DMS79 (cell line): ENCODE measurements at places on chromosomes 5 and 9.

- no peak for DNase-seq
These were observed 159.3 kb downstream of the SYK start for GRCh38 chr9:90960941-90961340.

GRCh38 chr5:150787656-150788055 lies 9.1 kb downstream of the SMIM3 start:
- DNase-seq: no peak

- no peak for DNase-seq
These were observed 119.4 kb downstream of the ADAMTS12 start for GRCh38 chr5:33772380-33772897.

DNA sequence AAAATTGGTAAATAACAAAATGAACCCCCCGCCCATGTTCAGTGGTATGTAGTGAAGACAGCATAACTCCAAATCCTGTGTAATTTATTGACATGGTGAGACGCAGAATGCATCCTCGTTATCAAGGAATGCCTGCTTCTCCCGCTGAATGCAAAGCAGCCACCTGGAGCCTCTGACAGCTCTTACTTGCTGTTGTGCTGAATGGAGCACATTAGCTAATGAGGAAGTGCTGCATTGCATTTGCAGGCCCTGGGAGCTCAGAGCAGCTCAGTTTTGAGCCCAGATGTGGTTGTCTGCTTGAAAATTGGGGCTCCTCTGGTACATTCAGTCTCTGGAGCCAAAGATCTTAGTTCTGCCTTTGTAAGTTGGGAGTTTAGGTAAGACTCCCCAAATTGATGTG lies 28.9 kb downstream of the PLAC8L1 start:
- no peak for DNase-seq

DNA sequence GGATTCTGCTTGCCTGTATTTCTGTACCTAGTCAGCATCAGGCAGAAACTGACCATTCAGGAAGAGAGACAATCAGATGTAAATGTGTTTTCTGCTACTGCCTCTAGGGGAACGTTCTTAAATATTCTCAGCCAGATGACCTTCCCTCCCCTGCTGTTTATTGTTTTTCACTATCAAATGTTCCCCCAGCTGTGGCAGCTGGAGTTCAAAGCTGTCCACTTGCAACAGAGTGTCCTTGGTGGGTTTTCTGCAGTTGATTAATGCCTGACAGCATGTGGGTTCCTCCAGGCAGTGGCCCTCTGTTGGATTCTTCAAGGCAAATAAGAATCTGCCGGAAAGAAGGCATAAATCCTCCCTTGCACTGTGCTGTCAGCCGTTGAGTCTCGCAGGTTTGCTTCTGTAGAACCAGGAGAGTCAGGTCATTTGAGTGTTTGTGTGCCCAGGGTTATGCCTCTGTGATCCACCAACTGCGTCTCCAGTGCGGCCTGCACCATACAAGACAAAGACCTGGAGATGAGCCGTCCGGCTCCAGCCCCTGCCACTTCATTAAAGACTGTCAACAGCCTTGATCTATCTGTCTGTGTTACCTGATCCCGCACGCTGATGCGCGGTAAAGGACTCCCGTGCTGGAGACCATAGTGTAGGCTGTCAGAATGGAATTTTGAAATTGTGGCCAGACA lies 203.4 kb downstream of the GADD45G start:
- no peak for DNase-seq

DNA sequence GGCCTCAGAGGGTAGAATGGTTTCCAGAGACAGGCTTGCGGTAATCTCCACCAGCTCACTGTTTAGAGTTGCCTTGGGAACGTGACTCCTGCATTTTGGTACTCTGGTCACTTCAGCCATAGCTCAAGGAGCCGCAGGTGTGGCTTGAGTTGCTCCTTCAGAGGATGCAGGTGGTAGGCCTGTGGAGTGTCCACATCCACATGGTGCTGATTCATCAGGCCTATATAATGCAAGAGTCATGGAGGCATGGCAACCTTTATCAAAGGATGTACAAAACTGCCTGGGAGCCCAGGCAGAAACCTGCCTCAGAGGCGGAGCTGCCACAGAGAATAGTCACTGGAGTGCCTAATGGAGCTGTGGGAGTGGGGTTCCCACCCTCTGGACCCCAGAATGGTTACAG lies 114.2 kb downstream of the ANXA1 start:
- DNase-seq: no peak

DNA sequence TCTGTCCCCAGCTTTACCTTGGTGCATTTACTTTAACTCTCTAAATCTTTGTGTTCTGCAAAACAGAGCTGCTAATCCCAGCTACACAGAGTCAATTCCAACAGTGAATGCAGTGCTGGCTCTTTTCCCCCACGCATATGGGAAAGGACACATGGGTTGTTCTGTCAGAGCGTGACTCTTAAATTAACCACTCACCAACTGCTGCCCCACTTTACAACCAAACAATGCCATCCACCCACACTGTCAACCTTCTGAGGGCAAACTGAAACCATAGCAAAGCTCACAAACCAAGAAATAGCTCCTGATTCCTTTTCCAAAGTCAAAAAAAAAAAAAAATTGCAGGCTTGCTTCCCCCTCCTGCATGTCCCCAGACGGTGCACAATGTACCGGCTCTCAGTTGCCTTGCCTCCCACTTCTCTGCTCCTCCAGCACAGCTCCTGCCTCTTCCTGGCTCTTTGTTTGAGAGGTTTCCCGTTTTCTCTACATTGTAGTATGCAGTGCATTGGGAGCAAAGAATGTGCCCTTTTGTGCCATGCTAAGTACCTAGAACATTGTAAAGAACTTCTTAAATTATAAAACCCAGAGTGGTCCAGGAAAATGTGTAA lies 151.5 kb upstream of the DAPK1 start:
- DNase-seq: no peak

DNA sequence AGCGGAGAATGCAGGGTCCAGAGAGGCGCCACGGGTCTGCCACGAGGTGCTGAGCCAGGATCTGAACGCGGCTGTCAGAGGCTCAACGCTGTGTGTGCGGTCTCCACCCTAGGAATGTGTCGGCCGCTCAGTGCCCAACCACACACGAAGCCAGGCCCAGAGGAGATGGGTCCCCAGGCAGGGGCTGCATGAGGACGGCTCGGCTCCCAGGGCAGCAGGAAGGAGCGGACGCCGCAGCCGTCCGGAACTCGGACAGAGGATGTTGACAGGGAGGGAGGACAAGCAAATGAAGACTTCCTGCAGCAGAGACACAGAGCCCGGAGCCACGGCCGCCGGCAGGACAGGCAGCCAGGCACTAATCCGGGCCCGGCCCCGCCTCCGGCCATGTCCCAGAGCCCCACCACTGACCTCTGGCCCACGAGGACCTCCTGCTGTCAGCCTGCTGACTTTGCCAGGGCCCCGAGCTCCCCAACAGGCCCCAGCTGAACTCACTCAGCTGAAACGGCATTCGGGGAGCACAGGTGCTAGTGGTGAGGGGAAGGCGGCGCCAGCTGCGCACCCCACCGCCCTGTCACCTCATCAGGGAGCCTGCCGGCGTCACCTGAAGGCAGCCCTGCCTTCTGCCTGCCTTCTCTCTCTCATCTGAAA lies 12.7 kb downstream of the VAV2 start:
- no peak for DNase-seq
